ENCODE measurements at places on chromosomes 1 and 21.

DNA sequence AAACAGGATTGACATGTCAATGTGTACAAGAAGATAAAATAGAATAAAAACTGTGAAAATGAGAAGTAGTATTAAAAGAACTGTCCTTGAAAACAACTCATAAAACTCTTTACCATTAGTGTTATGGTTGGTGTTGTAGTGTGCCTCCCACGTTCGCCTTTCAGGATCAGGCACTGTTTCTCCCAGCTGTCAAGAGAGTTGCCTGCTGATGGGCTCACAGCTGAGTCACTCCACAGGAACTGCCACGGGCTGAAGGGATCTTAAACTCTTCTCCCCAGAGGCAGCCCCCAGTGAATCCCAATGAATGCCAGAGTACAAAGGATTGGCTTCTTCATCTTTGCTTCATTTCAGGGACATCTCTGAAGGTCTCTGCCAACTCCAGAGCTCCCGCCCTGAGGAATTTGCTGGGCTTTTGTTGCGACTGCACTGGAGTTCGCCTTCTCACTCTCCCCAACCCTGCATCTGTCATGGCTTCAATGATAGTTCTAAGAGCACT is 119.6 kb downstream of the ADGRL2 start:
- no peak for DNase-seq

GRCh38 chr1:23116216-23116836 is 52.3 kb downstream of the LUZP1 start:
- no peak for DNase-seq

GRCh38 chr1:119742202-119742601 is 26.5 kb downstream of the HMGCS2 start:
- no peak for DNase-seq

DNA sequence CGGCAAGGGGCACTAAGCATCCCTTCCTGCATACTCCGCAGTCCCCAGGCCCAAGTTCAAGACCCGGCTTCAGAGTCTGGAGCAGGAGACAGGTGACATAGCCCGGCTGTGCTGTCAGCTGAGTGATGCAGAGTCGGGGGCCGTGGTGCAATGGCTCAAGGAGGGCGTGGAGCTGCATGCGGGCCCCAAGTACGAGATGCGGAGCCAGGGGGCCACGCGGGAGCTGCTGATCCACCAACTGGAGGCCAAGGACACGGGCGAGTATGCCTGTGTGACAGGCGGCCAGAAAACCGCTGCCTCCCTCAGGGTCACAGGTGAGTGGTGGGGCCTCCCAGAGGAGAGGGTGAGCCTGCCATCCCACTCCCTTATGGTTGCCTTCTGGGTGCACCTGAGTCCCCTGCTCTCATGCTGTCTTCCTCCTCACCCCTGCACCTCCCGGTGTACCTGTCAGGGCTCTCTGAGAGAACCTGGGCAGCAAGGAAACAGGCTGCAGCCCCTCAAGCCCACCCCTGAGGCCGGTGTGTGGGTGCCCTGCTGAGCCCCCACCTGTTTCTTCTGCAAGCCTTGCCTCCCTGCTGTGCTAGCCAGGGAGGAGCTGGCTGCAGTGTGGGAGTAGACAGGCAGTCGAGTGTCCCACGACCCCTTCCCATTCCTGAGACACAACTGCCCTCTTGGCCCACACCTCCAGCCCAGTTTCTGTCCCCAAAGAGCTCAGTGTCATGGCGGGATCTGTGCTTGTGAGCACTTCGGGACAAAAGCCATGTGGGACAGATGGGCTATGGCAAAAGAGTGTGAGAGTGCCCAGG is 99.2 kb downstream of the TRIM11 start:
- DNase-seq, result no peak

GRCh38 chr21:45415943-45416611 is 11.1 kb downstream of the COL18A1 start:
- no peak for DNase-seq

GRCh38 chr1:229689273-229689672 is 63.2 kb downstream of the URB2 start:
- no peak for DNase-seq

- DNase-seq, result no peak
Measured at GRCh38 chr1:237303929-237304328, 261.9 kb downstream of the RYR2 start.

GRCh38 chr1:41371630-41372599 is 10.7 kb downstream of the FOXO6 start:
- DNase-seq, result peak; percentile 73

DNA sequence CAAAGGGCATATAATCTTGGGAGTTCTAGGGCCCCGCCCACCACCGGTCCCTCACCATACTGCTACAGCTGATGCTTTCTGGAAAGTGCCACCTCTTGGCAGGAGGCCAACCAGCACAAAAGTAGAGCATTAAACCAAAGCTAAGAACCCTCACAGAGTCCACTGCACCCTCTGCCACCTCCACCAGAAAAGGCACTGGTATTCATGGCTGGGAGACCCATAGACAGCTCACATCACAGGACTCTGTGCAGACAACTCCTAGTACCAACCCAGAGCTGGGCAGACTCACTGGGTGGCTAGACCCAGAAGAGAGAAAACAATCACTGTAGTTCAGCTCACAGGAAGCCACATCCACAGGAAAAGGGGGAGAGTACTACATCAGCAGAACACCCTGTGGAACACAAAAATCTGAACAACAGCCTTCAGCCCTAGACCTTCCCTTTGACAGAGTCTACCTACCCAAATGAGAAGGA is 10.8 kb downstream of the THEM4 start:
- no peak for DNase-seq

GRCh38 chr1:50491142-50491541 is 67.9 kb upstream of the DMRTA2 start:
- no peak for DNase-seq

DNA sequence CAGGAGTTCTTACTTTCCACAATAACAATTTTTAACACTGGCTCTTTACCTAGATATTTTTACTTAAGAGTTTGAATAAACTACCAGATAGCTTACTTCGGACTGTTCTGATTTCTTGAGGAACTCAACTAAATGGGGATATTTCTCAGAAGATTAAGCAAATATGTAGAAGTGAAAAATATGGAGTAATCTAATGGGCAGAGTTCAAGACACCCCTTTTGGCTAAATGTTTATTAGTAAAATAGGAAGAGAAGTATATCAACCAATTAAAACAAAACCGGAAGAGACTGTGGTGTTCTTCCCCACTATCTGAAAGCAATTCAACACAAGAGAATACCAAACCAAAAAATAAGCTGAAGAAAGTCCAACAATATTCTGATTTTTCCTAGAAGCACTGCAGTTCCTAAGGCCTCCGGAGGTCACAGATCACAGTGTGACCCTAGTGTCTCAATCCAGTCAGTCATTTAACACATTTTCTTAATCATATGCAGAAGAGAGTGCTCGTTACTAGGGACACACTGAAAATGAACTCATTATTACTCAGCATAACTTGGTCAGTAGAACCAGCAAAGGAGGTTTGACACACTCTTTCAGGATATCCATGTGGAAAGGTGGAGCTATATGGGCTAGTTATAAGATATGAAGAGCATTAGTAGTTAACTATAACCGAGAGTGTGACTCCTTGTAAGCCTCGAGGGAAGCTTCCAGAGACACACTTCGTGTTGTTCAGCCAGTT is 5.2 kb downstream of the SIPA1L2 start:
- DNase-seq, result no peak

DNA sequence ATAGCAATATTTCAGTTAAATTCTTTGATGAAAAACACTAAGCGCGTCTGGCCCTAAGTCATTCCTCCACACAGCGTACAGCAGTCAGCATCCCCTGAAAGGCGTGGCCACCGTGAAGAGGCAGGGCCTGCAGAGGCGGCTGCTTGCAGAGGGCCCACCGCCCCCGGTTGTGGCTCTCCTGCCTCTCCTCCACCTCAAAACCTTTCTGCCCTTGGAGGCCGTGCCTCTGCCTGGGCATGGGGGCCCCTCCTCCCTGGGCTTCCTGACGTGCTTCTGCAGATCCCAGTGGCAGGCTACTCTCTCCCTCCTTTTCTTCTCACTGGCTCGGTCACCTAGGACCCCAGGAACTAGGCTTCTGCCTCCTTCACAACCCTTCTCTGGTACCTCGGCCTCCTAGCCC is 16.2 kb downstream of the CLSTN1 start:
- DNase-seq, result no peak

GRCh38 chr1:56631901-56632300 is 13.2 kb upstream of the PRKAA2 start:
- DNase-seq, result no peak

GRCh38 chr1:226351709-226352108 is 42.7 kb upstream of the LIN9 start:
- DNase-seq, result no peak

GRCh38 chr1:36965275-36966159 is 68.8 kb downstream of the GRIK3 start:
- DNase-seq, result no peak

DNA sequence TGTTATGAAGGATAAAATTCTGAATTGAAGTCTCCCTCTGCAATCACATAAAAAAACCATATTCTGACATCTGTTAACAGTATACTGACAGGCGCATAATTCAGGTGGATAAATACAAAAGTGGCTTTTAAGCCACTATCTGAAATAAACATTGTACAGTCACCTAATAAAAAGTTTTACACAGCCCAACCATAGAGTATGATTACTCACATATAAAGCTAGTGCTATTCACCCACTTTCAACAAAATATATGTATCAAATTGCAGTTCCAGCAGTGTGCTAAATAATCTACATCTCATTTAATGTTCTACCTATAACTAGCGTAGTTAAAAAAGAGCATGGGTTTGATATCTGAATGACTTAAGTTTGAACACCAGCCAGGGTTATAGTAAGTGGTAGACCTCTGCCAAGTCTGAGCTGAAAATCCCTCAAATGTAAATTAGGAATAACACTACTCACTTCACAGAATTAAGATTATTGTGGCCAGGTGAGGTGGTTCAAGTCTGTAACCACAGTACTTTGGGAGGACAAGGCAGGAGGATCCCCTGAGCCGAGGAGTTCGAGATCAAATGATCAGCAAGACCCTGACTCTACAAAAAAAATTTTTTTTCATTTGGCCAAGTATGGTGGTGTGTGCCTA is 3.9 kb downstream of the EGLN1 start:
- no peak for DNase-seq

GRCh38 chr1:173020138-173020750 is 30.5 kb downstream of the TNFSF18 start:
- DNase-seq, result no peak

- no peak for DNase-seq
Measured at GRCh38 chr1:161082483-161082882, 6.9 kb downstream of the NECTIN4 start.

GRCh38 chr1:63908016-63908415 is 134.2 kb downstream of the ROR1 start:
- DNase-seq, result no peak

GRCh38 chr1:201636510-201636971 is 97.6 kb downstream of the NAV1 start:
- DNase-seq, result no peak

- DNase-seq, result no peak
Measured at GRCh38 chr1:113109908-113110554, 37.0 kb downstream of the LRIG2 start.

GRCh38 chr1:18972531-18972930 is 16.1 kb upstream of the IFFO2 start:
- DNase-seq, result no peak

DNA sequence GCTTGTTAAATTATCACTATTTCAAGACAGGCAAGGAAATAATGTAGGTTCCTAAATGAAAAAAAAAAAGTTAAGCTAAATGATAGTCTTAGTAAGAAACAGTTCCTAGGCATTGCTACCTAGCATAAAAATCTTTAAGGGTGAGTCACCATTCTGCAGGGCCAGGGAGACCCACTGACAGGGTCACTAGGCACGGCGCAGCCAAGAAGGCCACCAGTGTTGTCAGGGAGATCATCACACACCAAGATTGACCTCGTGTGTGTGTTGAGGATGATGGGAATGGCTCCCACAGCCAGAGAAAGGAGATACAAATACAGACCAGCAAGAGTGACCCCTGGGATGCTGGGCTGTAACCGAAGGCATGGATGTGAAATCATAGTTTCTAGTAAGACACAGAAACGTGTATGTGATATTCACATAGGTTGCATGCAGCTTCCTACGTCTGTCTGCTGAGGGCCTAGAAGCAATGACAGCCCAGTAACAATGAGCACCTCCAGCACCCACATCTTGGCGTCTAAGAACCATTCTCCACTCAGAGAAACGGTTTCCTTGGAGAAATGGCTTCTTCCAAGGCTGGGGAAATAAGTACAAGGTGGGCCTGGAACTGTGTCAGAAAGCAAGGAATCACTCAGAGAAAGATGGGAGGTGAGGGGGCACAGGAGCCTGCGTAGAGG is 29.1 kb downstream of the RIPK4 start:
- DNase-seq, result no peak

GRCh38 chr1:72064196-72065075 is 217.9 kb downstream of the NEGR1 start:
- no peak for DNase-seq

GRCh38 chr1:227490001-227490400 is 73.4 kb upstream of the ZNF678 start:
- no peak for DNase-seq

- no peak for DNase-seq
Measured at GRCh38 chr1:202012544-202013478, 2.4 kb downstream of the ELF3 start.

DNA sequence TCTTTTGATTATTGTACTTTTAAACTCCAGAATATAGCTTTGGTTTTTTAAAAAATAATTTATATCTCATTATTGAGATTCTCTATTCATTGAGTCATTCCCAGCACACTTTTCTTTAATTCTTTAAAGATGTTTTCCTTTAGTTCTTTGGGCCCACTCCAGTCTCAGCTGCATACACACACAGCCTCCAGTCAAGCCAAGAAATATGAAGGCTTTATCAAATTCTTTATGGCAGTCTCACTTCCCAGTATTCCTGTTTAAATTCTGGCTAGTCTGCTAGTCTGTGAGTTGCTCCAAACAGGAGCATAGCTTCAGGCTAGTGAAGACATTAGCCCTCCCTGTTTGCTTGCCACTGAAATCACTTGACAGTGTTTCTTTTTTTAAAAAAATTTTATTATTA is 61.2 kb downstream of the CRP start:
- DNase-seq, result no peak

GRCh38 chr1:201566933-201567801 is 28.2 kb downstream of the NAV1 start:
- no peak for DNase-seq

GRCh38 chr1:3125078-3125477 is 56.1 kb downstream of the PRDM16 start:
- DNase-seq, result no peak

- DNase-seq, result peak; percentile 92
Measured at GRCh38 chr1:169794530-169795416, at the start of gene METTL18. METTL18 (minus strand) TSS chr1:169794907; CDS start chr1:169793695, 1,212 bp downstream.

DNA sequence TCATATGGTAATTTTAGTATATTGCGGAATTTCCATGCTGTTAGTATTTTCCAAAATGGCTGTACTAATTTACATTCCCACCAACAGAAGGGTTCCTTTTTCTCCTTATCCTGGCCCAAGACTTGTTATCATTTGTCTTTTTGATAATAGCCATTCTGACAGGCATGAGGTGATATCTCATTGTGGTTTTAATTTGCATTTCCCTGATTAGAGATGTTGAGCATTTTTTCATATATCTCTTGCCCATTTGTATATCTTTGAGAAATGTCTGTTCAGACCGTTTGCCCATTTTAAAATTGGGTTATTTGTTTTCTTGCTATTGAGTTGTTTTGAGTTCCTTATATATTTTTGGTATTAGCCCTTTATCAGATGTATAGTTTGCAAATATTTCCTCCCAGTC is 14.0 kb downstream of the CAPZA1 start:
- no peak for DNase-seq

Data from NCI-H2081 treated with DMSO at 0.1 percent for 48 hours (cell line).